Effector CD8-positive, alpha-beta T cell (primary cell): ENCODE measurements at places on chromosomes 6 and 20.

- no peak for DNase-seq
These were observed 125.4 kb downstream of the OPRM1 start for GRCh38 chr6:154164397-154164796.

- DNase-seq = no peak
These were observed 530.4 kb upstream of the BTBD3 start for GRCh38 chr20:11387189-11387754.

GRCh38 chr20:740162-740561 lies 28.1 kb downstream of the SLC52A3 start:
- no peak for DNase-seq

DNA sequence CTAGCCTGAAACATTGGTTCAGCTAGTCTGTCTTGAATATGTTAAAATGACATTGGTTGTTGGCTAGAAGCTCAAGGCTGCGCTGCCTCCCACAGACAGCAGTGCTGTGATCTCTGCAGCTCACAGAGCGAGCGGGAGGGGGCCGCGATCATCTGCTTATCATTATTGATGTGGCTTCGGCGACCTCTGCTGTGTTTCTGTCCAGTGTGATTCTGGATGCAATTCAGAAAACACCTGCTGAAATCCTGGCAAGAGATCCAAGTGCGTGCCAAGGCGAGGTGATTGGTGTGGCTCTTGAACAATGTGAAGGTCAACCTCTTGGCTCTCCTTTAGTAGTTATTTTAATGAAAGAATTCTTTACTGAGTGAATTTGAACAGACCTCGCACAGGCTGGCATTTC lies 142.3 kb upstream of the SASH1 start:
- no peak for DNase-seq

- DNase-seq = no peak
These were observed 1.9 kb downstream of the ZFAND3 start for GRCh38 chr6:37821446-37821845.

- no peak for DNase-seq
These were observed 140.8 kb downstream of the DTNBP1 start for GRCh38 chr6:15522026-15522425.

DNA sequence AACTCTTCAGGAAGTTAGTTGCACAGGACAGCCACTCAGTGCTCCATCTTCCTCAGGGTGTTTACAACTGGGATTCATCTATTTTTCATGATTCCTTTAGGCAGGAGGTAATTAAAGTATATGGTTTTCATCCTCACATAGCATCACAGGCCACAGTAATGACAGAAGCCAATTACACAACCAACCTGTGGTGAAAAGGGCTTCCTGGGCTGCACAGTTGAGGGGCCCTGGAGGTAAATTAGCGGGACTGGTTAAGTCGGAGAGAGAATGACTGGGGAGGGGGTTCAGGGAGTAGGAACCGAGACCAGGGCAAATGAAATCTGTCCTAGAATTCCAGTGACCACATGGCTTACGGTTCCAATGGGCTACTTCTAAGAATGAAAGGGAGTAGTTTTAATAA lies 37.0 kb downstream of the BAK1 start:
- DNase-seq = no peak

- no peak for DNase-seq
These were observed 282.0 kb downstream of the BCKDHB start for GRCh38 chr6:80388507-80388906.

GRCh38 chr6:7051780-7052442 lies 55.9 kb upstream of the RREB1 start:
- peak; percentile 23 for DNase-seq

DNA sequence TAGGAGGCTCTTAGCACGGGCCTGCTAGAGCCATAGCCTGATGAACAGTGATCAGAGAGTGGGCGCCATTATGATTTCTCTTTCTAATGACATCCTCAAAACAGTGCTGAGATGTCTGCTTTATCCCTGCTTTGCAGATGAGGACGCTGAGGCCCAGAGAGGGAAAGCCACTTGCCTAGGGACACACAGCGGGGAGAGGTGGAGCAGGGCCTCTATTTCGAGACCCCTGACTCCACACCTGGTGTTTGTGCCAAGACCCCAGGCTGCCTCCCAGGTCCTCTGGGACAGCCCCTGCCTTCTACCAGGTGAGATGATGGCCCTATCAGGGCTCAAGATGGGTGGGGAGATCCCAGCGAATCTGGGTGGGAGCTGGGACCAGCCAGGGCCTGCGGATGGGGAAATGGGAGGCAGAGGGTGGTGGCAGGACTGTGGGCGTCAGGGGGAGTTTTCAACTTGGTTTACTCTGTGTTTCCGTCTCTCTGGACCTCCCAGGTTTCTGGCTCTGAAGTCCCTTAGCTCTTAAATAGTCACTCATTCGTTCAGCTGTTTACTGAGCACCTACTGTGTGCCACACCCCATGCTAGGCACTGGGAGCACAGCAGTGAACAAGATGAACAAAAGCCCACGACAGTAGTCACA lies 36.7 kb downstream of the SRC start:
- DNase-seq = no peak

GRCh38 chr20:5843054-5843592 lies 92.9 kb downstream of the SHLD1 start:
- DNase-seq = no peak

GRCh38 chr20:37670351-37670791 lies 23.5 kb upstream of the CTNNBL1 start:
- no peak for DNase-seq

DNA sequence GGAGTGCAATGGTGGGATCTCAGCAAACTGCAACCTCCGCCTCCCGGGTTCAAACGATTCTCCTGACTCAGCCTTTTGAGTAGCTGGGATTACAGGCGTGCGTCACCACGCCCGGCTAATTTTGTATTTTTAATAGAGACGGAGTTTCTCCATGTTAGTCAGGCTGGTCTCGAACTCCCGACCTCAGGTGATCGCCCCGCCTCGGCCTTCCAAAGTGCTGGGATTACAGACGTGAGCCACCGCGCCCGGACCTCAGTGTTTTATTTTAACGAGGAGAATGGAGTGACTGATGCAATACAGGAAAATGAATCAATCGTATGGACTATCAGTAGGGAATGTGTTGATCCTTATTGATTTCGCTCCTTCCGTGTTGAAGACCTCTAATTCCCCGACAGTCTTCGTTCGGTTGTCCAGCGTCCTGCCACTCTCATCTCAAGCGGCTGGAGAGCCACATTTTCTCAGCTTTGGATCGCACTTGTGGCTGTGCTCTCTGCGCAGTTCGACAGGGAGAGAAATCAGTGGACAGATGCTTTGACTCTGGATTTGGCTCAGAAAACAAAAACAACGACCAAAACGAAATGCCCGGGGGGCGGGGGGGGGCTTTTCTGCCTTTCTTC lies 166.2 kb downstream of the TRIM27 start:
- DNase-seq = no peak
